Right cardiac atrium (tissue), 5 donors: ENCODE measurements at places on chromosomes 3 and 15. TPM values are rescaled to one million over a fixed set of nuclear protein-coding genes. Genes with fewer than 3 reads are reported as not detected.

- DNase-seq = no peak
These were observed 137.9 kb downstream of the UACA start for GRCh38 chr15:70625438-70625837.

TNFAIP8L3 gene
- 3.0 TPM for polyA plus RNA-seq

GRCh38 chr15:83207009-83207659 is 489 bp downstream of the HDGFL3 start:
- peak; percentile 76 for DNase-seq

FXR1 gene
- polyA plus RNA-seq = 184 TPM

GRCh38 chr3:173988909-173989308 is 591.4 kb downstream of the NLGN1 start:
- no peak for DNase-seq

NLGN1 gene
- 0.48 TPM for polyA plus RNA-seq

DNA sequence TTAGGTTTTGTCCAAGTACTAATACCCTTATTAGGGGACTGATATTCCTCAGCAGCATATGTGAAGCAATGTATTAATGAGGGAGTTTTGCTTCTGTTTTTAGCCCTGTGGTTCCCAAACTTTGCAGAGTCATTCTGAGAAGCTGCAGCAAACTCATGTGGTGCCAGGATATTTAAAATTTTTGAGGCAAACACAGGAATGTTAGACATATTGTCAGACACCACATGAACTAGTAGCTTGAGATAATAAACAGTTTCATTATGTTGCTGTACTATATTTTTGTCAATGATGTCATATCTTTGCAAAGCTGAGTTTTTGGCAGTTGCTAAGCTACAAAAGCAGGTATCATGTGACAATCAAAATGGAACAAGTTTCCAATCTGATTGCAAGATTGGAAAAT is 36.6 kb downstream of the ATP6V1A start:
- no peak for DNase-seq

CCDC33 gene
- polyA plus RNA-seq = 0.07 TPM

- DNase-seq = no peak
These were observed 119.1 kb downstream of the ATG7 start for GRCh38 chr3:11391174-11391879.

IL12A gene
- 0.29 TPM for polyA plus RNA-seq

GRCh38 chr15:27427276-27427675 is 456.3 kb downstream of the GABRG3 start:
- no peak for DNase-seq

DNA sequence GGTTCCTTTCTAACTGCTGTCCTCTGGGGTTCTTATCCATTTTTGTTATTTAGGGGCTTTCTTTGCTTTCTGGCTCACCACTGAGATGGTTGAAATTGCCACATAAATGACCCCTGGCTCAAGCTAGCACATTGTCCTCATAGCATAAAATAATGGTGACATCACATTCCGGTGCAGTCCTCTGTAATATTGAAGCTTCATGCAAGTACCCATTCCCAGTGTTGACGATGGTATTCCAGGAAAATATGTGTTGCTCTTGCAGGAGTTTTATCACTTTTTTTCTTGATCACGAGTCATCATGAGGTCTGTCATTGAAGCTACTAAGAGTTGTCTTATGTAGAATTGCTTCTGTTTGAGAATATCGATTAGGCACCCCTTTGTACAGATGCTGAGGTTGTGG is 56.1 kb downstream of the CRTC3 start:
- no peak for DNase-seq

GRCh38 chr15:33071451-33071850 is 123.1 kb downstream of the FMN1 start:
- no peak for DNase-seq

DNA sequence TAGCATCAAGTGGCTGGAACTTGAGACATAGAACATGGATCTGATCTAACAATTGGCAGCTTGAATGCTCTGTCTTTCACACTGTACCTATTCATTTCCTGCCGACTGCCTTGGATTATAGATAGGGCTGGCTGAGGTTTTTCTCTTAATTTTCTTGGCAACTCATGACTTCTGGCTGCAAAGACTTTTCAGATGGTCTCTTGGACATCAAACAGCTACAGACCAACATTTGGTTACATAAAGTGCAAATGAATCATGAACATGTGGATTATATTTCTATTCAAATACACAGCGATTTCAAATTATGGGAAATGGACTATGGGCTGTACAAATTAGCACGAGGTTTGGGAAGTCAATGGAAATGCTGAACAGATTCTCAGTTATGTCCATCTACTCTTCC is 26.2 kb upstream of the IL16 start:
- no peak for DNase-seq
